Subcutaneous preadipocyte (primary cell): ENCODE measurements at places on chromosomes 1 and 21. TPM values are rescaled to one million over a fixed set of nuclear protein-coding genes. Genes with fewer than 3 reads are reported as not detected.

Gene SHISAL2A
- not detected in 2 replicates for total RNA-seq

Gene PCAT6
- not detected in 2 replicates for total RNA-seq

Gene MAN1C1
- total RNA-seq = 5.7 and 15.4 TPM in 2 replicates

Gene FCRL5
- total RNA-seq = not detected in 2 replicates

Gene TAS1R1
- total RNA-seq = under 0.01 TPM in 1 of 2 replicates, not detected in the other

Gene DNAJC6
- total RNA-seq = 1.1 and 1.6 TPM in 2 replicates

Gene OR10R2
- not detected in 2 replicates for total RNA-seq

Gene TRIM67
- under 0.01 TPM in 1 of 2 replicates, not detected in the other for total RNA-seq

Gene CLK2
- total RNA-seq = 20.6 and 34.2 TPM in 2 replicates

Gene TMEM54
- total RNA-seq = 20.9 and 31.2 TPM in 2 replicates

Gene OR2T34
- total RNA-seq = not detected in 2 replicates

Gene PLA2G2A
- total RNA-seq = not detected in 2 replicates
